Type B pancreatic cell (in vitro differentiated cells): ENCODE measurements at places on chromosomes 7 and 10. TPM values are rescaled to one million over a fixed set of nuclear protein-coding genes. Genes with fewer than 3 reads are reported as not detected.
A peak's percentile ranks its signal among the peaks of the same experiment; 100 is the strongest.

- peaks cover 3% of the 10 kb centered on the region for H3K4me1 ChIP-seq
- no peak overlapping the region for H3K4me3 ChIP-seq
- DNase-seq: no peak
Observed at GRCh38 chr10:6239213-6239991, 36.7 kb downstream of the PFKFB3 start.

DNA sequence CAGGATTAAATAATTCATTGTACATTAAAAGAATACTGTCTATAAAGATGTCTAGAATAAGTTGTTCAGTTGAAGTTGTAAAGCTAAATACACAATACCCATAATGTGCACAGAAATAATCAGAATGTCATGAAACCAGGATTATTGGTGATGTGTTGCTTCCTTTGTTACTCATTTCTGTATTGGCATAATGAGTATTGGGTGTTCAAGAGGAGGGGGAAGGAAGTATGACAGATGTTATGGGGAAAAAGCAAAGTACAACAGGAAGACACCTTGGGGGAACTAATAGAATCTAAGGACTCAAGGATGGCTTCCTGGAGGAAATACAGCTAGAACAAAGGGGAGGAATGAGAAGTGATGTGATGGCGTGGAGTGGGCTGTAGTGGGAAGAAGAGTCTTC is 15.0 kb downstream of the ANKRD1 start:
- H3K36me3 ChIP-seq: peaks cover 21% of the 10 kb centered on the region
- DNase-seq: no peak
- no peak overlapping the region for H3K4me3 ChIP-seq
- no peaks in the 10 kb centered on the region for H3K27me3 ChIP-seq
- no peak overlapping the region for H3K27ac ChIP-seq

ANK3 gene
- total RNA-seq: 90.2 and 145 TPM in 2 replicates

LLCFC1 gene
- not detected in 2 replicates for total RNA-seq

DNA sequence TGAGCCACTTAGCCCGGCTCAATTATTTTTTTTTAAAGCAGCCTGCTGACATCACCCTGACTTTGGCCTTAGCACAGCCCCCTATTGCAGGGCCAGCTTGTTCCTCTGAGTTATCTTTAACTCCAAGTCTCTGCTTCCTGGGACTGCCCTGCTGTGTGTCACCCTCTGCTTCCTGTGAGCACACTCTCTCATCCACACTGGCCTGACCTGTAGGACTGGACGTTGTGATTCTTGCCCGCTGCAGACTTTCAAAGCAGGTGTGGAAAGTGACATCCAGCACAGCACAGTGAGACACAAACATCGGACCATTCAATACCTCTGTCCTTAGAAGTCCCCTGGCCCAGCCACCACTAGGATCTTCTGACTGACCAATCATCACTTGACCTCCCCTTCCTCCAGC is 26.4 kb upstream of the HSPA12A start:
- peaks cover 28% of the 10 kb centered on the region for H3K4me1 ChIP-seq
- no peak for DNase-seq
- H3K36me3 ChIP-seq: peaks cover 4% of the 10 kb centered on the region
- no peak overlapping the region for H3K4me3 ChIP-seq
- no peaks in the 10 kb centered on the region for H3K27me3 ChIP-seq

GRCh38 chr7:39709768-39710311 is 86.5 kb downstream of the RALA start:
- no peak overlapping the region for H3K27ac ChIP-seq
- DNase-seq: no peak
- no peak overlapping the region for H3K4me3 ChIP-seq
- H3K27me3 ChIP-seq: no peaks in the 10 kb centered on the region
- H3K4me1 ChIP-seq: peaks cover 14% of the 10 kb centered on the region

GRCh38 chr10:28778524-28778923 is 101.2 kb downstream of the BAMBI start:
- peaks cover 4% of the 10 kb centered on the region for H3K4me1 ChIP-seq
- H3K36me3 ChIP-seq: no peaks in the 10 kb centered on the region
- H3K4me3 ChIP-seq: no peak overlapping the region

GRCh38 chr10:3783682-3784432 is 1.2 kb downstream of the KLF6 start:
- H3K4me3 ChIP-seq: peak overlapping the region; percentile 96
- H3K27ac ChIP-seq: peak overlapping the region; percentile 99
- DNase-seq: no peak
- peaks cover 7% of the 10 kb centered on the region for H3K27me3 ChIP-seq
- peaks cover 39% of the 10 kb centered on the region for H3K4me1 ChIP-seq

DNA sequence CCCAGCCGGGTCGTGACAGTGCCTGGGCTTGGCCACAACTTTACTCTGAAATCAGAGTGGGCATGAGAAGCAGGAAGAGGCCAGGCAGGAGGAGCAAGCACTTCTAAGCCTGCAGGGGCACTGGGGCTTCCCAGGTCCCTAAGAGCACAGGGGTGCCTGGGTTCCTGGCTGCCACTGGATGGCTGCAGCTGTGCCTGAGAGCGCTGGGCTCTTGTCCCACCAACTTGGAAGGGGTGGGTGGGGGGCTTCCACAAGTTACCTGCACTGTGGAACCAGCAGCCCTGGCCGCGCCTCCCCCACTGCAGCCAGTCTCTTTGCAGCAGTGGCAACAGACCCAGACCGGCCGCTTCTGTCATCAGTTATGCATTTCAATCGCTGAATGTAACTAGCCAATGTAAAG is 434.7 kb upstream of the GRM3 start:
- no peak overlapping the region for H3K27ac ChIP-seq
- H3K4me1 ChIP-seq: no peaks in the 10 kb centered on the region
- H3K27me3 ChIP-seq: no peaks in the 10 kb centered on the region
- H3K4me3 ChIP-seq: no peak overlapping the region
- no peak for DNase-seq

GSTO1 gene
- 74.1 and 79.2 TPM in 2 replicates for total RNA-seq

DNA sequence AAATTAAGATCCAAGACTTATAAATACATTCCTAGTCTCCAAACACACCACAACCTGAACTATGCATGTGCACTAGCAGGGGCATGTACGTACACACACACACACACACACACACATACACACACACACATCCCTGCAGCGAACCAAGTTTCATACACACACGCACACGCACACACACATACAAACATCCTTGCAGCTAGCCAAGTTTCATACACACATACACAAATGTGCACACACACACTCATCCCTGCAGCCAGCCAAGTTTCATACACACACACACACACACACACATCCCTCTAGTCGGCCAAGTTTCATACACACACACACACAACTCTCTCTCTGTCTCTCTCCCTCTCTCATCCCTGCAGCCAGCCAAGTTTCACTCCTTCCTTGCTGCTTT is 82.7 kb upstream of the WIPF3 start:
- H3K4me3 ChIP-seq: peak overlapping the region; percentile 7
- H3K36me3 ChIP-seq: no peaks in the 10 kb centered on the region
- H3K4me1 ChIP-seq: peaks cover 10% of the 10 kb centered on the region
- H3K27me3 ChIP-seq: peaks cover 3% of the 10 kb centered on the region
- DNase-seq: no peak

DNA sequence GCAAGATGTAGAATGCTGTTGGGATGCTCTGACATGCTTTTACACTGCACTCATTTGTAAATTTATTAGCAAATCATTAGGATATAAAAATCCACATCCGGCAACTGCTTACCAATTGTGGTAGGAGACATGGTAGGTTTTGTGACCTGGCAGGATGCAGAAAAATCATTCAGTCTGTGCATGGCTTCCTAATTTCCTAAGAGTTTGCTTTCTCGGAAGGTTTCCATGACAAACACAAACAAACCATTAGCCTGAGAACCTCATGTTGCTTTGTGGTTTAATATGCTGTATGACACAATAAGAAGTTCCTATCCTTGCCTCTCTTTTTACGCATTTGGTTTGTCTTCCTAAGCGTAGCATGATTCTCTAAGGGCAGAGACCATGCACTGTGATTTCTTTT is 14.7 kb upstream of the LMBR1 start:
- H3K36me3 ChIP-seq: no peaks in the 10 kb centered on the region
- H3K27ac ChIP-seq: no peak overlapping the region
- DNase-seq: no peak

GRCh38 chr7:50676079-50676478 is 106.6 kb downstream of the GRB10 start:
- peaks cover 34% of the 10 kb centered on the region for H3K4me1 ChIP-seq
- H3K27ac ChIP-seq: no peak overlapping the region
- no peaks in the 10 kb centered on the region for H3K27me3 ChIP-seq
- no peak for DNase-seq
- H3K36me3 ChIP-seq: peaks cover 7% of the 10 kb centered on the region

LOXL4 gene
- total RNA-seq: 40.5 and 59.4 TPM in 2 replicates

VWC2 gene
- 0.33 and 0.60 TPM in 2 replicates for total RNA-seq

DNA sequence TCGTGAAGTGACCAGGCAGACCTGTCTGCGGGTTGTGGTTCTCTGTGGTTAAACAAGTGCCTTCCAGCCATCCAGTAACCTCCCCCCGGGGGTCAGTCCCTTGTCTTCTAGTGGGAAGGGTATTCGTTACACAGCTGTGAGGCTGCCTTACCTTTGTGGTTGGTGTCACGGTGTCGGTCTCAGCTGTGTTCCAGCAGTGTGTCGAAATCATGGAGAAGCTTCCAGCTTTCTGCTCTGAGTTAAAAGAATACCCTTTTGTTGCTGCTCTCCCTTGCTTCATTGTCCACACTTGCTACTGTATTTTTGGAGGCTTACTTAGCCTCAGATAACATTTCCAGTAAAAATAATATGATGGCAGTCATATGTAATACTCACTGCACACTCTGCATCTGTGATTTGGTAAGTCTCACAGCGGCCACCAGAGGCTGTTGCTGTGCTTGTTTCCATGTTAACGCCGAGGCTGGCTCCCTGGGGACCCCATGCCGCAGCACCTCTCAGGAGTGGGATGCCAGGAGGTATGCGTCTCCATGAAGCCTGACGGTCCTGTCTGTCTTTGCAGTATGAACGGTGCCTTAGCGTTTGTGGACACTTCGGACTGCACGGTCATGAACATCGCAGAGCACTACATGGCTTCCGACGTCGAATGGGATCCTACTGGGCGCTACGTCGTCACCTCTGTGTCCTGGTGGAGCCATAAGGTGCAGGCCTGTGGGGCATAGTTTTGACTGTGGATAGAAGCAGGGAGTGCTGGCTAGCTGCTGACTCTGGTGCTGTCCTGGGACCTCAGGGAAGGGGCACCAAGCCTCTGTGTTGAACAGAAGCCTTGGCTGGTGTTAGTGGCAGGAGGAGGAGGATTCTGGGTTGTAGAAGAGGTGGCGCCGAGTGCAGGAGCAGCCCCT is 20.5 kb downstream of the EIF3B start:
- H3K27me3 ChIP-seq: no peaks in the 10 kb centered on the region
- no peak overlapping the region for H3K27ac ChIP-seq
- H3K36me3 ChIP-seq: peaks cover 17% of the 10 kb centered on the region

VSTM4 gene
- 0.12 and 2.6 TPM in 2 replicates for total RNA-seq

DNA sequence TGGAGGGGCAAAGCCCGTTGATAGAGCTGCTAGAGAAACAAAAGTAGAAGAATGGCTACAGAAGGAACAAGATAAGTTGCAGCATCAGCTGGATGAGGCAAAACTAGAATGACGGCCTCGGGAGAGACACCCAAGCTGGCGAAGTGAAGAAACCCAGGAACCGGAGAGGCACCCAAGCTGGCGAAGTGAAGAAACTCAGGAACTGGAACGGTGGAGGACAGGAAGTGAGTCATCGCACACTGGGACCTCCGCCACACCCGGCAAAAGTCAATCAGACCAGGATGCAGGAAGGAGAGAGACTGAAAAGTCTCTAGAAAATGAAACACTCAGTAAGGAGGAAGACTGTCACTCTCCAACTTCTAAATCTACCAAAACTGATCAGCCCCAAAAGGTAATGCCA is 133.0 kb upstream of the NEBL start:
- no peak for DNase-seq
- no peak overlapping the region for H3K4me3 ChIP-seq

DNA sequence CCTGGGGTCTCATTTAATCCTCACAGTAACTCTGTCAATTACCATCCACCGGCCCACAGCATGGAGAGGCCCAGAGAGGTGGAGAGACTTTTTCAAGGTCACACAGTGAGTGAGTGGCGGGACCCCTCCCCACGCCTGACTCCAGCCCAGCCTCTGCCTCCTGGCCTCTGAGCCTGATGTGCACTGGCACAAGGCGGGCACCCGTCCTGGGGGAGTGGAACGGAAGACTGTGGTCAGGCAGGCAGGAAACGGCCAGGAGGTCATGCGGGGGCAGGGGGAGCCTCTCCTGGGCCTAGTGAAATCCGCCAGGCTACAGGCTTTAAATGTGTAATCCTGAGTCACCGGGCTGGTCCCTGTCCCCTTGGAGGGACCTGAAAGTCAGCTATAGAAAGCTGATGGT is 32.2 kb downstream of the ZCCHC24 start:
- peaks cover 8% of the 10 kb centered on the region for H3K36me3 ChIP-seq
- H3K4me3 ChIP-seq: no peak overlapping the region
- no peak for DNase-seq
- no peak overlapping the region for H3K27ac ChIP-seq
- peaks cover 20% of the 10 kb centered on the region for H3K4me1 ChIP-seq
- peaks cover 3% of the 10 kb centered on the region for H3K27me3 ChIP-seq

GRCh38 chr10:98466861-98467505 is 20.2 kb upstream of the HPS1 start:
- peaks cover 31% of the 10 kb centered on the region for H3K4me1 ChIP-seq
- no peaks in the 10 kb centered on the region for H3K36me3 ChIP-seq
- H3K27ac ChIP-seq: peak overlapping the region; percentile 80
- H3K27me3 ChIP-seq: peaks cover 25% of the 10 kb centered on the region
- H3K4me3 ChIP-seq: peak overlapping the region; percentile 95

DNA sequence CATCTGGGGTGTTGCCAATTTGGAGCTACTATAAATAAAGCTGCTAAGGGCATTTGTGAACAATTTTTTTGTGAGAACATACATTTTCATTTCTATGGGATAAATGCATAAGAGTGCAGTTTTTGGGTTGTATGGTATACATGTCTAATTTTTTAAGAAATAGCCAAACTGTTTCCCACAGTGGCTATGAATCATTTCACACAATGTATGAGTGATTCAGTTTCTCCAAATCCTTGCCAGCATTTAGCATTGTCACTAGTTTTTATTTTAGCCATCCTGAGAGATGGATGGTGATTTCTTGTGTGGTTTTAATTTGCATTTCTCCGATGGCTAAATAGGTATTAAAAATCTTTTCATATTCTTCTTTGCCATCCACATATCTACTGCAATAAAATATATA is 105.3 kb downstream of the AMPH start:
- H3K4me3 ChIP-seq: no peak overlapping the region
- peaks cover 3% of the 10 kb centered on the region for H3K36me3 ChIP-seq
- H3K27ac ChIP-seq: no peak overlapping the region

LIPN gene
- total RNA-seq: 0.24 and 1.5 TPM in 2 replicates

GRCh38 chr10:98778277-98778759 is 331.6 kb upstream of the HPS1 start:
- H3K27ac ChIP-seq: no peak overlapping the region
- peaks cover 2% of the 10 kb centered on the region for H3K27me3 ChIP-seq
- H3K36me3 ChIP-seq: no peaks in the 10 kb centered on the region
- DNase-seq: no peak

GRCh38 chr7:17530741-17531421 is 232.4 kb downstream of the AHR start:
- no peak overlapping the region for H3K27ac ChIP-seq
- H3K4me1 ChIP-seq: no peaks in the 10 kb centered on the region
- no peaks in the 10 kb centered on the region for H3K27me3 ChIP-seq
- no peaks in the 10 kb centered on the region for H3K36me3 ChIP-seq
- H3K4me3 ChIP-seq: no peak overlapping the region
